Femur (tissue), 1 donor: ENCODE measurements at places on chromosomes 16 and 17.

DNA sequence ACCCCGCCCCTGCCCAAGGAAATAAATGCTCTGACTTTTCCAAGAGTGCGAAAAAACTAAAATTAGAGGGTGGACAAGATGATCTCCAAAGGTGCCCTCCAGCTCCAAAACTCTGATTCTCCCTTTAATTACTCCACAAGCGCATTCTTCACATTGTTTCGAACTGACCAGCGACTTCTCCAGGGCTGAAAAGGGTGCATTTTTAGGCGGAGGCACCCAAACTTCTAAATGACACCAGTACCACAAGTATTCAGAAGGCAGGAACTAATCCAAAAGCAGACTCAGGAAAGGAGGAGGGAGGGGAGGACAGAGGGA is 750 bp downstream of the ZFHX3 start:
- no peak for DNase-seq

GRCh38 chr16:4048481-4048880 is 67.8 kb downstream of the ADCY9 start:
- DNase-seq, result no peak

DNA sequence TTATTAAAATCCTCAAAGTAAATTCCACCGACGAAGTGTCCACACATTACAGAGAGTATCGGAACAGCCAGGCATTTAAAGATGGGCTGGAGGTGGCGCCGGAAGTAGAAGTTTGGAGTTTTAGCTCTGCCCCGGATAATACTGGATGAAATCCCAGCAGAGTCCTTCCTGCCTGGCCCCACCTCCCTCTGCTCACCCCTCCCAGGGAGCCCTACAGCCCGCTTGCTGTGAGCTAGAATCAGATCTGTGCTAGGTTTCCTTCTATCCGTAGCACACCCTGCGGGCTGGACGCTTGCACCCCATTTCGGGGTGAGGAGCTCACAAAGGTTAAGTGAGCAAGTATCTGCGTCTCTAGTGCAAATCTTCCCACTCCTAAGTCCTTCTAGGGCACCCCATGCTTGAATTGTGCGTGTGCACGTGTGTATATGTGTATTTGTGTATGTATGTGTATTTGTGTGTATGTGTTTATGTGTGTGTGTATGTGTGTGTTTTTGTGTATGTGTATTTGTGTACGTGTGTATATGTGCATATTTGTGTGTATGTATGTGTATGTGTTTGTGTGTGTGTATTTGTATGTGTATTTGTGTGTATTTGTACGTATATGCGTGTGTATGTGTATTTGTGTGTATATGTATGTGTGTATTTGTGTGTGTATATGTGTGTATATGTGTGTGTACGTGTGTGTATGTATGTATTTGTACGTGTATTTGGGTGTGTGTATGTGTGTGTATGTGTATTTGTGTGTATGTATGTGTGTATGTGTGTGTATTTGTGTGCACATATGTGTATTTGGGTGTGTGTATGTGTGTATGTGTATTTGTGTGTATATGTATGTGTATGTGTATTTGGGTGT is 61.4 kb downstream of the HAPSTR1 start:
- no peak for DNase-seq

- DNase-seq, result no peak
Measured at GRCh38 chr17:45383003-45383402, 49.7 kb downstream of the ARHGAP27 start.

DNA sequence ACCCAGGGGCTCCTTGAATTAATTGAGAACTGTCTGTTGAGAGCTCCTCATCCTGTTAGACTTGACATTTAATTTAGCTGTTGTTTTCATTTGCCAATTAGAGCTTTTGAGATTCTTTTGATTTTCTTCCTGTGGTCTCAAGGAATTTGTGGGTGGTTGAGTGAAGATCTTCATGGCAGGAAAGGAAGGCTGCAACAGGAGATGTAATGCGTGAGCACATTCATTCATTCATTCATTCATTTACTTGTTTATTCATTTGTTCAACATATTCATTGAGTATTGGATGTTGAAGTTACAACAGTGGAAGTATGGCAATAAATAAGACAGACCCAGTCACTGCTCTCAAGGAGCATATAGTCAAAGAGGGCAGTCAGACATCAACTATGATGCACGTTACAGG is 117.7 kb downstream of the PRKCB start:
- DNase-seq, result no peak

GRCh38 chr17:71200597-71200996 is 920.2 kb upstream of the SOX9 start:
- no peak for DNase-seq

DNA sequence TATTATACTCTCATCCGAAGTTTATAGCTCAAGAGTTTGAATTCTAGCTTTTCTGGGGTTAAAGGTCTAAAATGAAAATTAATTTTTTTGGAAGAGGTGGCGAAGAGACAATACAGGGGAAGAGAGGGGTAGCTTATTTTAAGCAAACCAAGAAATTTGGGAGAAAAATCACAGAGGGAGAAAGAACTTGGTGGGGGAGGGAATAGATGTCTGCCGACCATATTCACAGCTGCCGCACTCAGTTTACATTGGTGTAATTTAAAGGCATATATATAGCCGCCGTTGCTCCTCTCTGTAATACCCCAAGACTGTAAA is 6.5 kb upstream of the ZFHX3 start:
- no peak for DNase-seq

DNA sequence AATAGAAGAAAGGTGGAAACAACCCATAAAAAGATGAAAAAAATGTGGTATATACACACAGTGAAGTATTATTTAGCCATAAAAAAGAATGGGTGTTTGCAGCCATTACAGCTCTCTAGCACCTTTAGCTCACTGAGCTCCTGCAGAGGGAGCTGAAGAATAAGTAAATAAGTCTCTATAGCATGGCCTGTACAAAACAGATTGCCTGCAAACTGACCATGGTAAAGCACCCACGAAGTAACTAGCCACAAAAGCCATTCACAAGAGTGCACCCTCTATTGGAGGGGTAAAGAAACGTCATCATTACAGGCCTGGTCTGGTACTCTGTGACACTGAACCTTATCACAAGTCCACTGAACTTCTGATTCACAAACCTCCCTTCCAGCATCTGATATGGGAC is 76.3 kb downstream of the USP32 start:
- DNase-seq, result no peak

DNA sequence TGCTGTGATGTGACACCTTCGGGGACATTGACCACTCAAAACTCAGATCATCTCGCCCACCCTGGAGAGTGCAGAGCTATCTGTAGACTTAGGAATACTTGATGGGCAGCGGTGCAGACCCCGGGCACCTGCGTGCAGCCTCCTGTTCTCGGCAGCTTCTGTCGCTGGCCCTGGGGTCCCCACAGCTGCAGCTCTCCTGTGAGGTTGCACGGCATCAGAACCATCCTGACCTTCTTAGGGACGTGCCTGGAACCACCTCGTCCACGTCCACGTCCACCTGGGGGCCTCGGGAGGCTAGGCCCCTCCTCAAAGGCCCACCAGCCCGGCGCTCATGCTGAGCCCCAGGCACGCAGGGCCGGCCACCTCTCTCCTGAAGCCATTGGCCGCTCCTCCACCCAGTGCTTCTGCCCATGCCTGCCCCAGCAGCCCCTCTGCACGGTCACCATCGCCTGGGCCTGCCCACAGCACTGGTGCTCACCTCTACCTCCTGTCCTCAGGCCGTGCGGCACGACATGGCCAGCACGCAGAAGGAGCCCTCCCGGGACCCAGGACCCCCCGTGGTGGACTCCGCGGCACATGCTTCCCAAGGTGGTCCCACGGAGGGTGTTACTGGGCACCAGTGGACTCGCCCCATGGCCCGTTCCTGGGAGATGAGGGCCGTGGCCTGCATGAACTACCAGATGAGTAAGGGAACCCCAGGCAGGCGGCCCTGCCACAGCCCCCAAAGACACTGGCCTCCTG is 2.3 kb upstream of the WFIKKN1 start:
- no peak for DNase-seq

- no peak for DNase-seq
Measured at GRCh38 chr16:89573826-89574680, 1.5 kb upstream of the CPNE7 start.

DNA sequence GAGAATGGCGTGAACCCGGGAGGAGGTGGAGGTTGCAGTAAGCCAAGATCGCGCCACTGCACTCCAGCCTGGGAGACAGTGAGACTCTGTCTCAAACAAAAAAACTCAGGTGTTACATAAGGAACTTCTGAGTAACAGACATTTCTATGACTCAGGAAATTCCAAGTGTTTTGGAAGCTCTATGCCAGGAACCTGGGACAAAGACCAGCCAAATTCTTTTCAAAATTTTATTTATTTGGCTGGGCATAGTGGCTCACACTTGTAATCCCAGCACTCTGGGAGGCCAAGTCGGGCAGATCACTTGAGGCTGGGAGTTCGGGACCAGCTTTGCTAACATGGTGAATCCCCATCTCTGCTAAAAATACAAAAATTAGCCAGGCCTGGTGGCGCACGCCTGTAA is 5.2 kb upstream of the SH2B1 start:
- no peak for DNase-seq

- DNase-seq, result no peak
Measured at GRCh38 chr17:8056976-8057625, 18.2 kb downstream of the ALOX15B start.

- no peak for DNase-seq
Measured at GRCh38 chr17:43614561-43614960, 47.2 kb downstream of the MEOX1 start.

GRCh38 chr17:82870541-82870940 is 30.7 kb upstream of the ZNF750 start:
- no peak for DNase-seq

GRCh38 chr16:58499615-58500351 is at the start of gene NDRG4:
Gene NDRG4 (plus strand): TSS chr16:58500143. CDS start chr16:58500249, 106 bp downstream.
- peak; percentile 87 for DNase-seq

DNA sequence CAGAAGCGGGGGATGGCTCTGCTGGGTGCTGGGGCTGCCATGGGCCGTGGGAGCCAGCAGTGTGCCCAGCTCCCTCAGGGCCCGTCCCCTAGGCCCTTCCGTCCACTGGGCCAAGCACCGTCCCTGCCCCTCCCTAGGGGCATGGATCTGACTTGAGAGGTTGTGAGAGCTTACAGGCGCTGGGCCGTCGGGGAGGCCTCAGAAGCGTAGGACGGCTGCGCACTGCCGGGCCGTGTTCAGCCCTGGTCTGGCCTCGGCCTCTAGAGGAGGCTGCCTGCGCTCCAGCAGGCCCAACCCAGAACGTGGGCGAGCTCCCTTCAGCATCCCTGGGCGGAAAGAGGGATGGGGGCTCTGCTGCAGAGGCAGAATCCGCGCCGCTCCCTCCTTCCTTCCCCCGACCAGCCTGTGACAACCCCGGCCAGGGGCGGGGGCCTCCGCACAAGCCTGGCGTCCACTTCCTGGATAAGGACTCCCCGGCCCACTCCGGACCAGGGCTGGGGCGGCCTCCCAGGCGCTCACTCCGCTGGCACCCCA is 685 bp upstream of the MPG start:
- DNase-seq, result peak; percentile 87

- DNase-seq, result no peak
Measured at GRCh38 chr16:9867176-9867575, 315.1 kb downstream of the GRIN2A start.

DNA sequence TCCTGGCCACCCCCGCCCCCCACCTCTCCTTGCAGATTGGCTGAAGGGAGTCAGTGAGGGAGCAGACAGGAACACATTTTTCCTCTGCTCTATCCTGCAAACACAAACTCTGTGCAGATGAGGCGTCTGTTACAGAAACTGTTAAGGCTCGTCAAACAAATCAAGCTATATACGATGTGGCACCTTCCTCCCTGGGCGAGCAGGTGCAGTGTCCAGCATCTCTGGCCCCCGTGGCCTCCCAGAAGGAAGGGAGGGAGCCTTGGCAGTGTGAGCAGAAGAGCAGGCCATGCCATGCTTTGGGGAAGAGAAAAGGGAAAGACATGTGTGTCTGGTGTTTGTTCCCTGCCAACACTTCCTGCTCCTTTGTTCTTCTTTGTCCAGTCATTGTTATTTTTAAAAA is 267.8 kb downstream of the UTP18 start:
- DNase-seq, result no peak

DNA sequence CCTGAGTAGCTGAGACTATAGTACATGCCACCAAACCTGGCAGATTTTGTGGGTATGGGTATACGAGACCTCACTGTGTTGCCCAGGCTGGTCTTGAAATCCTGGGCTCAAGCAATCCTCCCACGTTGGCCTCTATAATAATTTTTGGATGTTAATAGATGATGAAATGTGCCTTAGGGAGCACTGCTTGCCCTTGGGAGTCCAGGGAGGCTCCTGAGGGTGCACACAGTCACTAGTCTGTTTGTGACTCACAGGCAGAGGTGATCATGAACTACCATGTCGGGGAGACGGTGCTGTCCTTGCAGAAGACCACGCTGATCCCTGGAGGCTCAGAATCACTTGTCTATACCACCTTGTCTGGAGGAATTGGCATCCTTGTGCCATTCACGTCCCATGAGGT is 46.1 kb downstream of the SF3B3 start:
- DNase-seq, result no peak

- no peak for DNase-seq
Measured at GRCh38 chr16:31325171-31325570, 29.8 kb upstream of the ITGAX start.

DNA sequence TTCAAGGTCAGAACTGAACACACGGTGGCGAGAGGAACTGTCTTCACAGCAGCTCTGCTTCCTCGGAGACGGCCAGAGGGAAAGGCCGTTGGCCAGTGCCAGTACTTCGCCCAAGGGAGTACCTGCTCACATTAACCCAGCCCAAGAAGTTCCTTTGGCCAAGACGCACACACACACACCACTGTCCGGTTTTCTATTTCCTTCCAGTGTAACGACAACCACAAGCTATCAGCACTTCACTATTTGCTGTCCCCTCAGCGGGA is 744 bp upstream of the GGNBP2 start:
- DNase-seq, result peak; percentile 67

- no peak for DNase-seq
Measured at GRCh38 chr17:31748881-31749280, 110.2 kb downstream of the COPRS start.

DNA sequence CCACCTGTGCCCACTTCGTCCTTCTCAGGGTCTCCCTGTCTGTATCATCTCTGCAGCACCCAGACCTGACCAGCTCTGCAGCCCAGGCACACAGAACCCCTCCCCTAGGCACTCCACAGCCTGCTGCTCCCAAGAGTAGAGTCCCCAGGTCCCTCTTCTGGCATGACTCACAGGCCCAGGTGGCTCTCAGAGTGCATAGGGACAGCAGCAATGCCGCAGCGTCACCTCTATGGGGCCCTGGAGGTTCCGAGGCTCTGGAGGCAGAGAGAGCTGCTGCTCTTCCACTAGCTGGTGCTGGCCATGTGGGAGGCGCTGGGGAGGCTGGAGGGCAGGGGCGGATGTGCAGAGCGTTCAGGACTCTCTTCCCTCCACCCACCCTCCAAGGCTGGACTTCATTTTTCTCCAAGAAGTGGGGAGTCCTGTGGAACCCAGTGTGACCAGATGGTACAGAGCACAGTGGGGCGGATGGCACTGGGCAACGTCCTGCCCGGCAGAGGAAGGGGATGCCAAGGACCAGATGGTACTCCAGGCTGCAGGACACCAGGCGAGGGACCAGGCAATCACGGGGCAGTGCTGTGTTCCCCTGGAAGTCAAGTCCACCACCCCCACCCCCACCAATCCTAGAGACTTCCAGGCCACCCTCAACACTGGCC is 151.7 kb downstream of the RBFOX3 start:
- DNase-seq, result no peak
